ENCODE measurements at places on chromosomes 6 and 20.

- no peak for DNase-seq
These were observed 117.6 kb downstream of the EPB41L2 start for GRCh38 chr6:130945401-130945919.

- DNase-seq: no peak
These were observed 1.5 kb downstream of the RXRB start for GRCh38 chr6:33198853-33199436.

GRCh38 chr6:144438103-144438502 is 153.0 kb downstream of the UTRN start:
- DNase-seq: no peak

DNA sequence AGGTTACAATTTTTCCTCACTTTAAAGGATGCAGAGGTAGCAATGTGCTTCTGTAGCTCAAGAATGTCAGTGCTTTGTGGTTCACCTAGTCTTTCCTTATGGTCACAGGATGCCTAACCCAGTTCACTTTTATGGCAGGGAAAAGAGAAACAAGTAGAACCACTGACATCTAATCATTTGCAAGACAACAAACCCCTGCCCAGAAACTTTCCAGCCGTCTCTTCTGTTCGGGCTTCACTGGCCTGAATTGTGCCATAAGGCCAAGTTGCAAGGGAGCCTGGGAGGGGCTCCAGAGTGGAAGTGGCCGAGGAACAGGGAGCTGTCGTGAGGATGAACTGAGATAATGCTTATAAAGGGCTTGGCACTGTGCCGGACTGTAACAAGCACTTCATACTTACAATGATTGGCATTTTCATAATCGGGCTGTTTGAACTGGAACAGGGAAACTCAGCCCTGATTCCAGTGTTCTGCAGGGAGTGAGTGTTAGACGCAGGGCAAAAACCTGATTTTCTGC is 212.6 kb downstream of the BCAS1 start:
- no peak for DNase-seq

GRCh38 chr6:88145298-88145963 is 20.7 kb downstream of the CNR1 start:
- DNase-seq: no peak

GRCh38 chr20:57020364-57020763 is 246.1 kb downstream of the BMP7 start:
- no peak for DNase-seq

DNA sequence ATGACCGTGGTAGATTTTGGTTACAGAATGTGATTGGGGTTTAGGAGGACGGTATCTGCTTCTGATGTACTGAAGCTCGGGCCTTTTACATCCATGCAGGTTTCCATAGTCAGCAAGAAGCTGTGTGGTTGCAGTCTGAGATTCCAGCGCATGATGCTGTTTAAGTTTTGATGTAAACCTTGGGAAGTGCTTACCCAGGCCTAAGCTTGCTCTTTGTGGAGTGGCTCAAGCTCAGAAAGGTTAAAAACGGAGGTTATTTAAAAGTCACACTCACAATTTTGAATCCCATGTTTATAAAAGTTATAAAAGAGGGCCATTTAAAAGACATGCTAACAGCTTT is 121.4 kb downstream of the TIAM2 start:
- no peak for DNase-seq

DNA sequence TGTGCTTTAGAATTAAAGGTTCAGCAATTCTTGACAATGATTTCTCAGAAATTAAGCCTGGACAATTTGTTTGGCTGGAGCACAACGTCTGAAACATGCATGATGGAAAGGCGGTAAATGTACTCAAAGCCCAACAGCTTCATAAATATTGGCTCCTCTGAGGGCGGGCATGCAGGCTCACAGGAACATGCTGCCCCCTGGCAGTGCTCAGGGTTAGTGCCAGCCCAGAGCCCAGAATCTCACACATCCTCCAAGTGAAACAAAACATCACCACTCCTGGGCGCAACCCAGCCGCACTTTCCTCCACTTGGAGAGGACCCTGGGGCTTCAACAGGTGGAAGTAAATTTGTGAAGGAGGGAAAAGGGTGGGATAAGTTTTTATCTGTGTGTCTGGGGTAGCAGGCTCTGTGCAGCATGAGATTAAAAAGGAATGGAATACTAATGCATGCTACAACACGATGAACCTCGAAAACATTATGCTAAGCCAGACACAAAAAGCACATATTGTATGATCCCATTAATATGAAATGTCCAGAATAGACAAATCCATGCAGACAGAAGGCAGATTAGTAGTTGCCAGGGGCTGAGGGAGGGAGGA is 54.1 kb upstream of the PTPRT start:
- DNase-seq: no peak

DNA sequence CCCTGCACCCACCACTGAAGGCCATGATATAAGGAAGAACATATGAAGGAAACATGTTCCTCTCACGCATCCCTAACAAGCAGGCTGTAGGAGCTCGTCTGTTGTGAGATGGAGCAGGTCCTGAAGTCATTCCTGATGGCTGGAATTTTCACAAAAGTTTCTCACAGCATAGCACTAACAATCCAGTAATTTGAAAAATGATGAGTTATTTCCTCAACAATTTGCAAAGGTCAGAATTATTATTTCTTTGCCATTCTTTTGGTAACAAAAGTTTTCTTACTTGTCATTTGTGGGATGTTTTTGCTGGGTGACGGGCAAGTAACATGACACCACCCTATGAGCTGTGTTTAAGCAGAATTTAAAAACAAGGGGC is 27.6 kb upstream of the FRMD1 start:
- DNase-seq: no peak

- no peak for DNase-seq
These were observed 313.2 kb downstream of the TFAP2A start for GRCh38 chr6:10101551-10102252.

DNA sequence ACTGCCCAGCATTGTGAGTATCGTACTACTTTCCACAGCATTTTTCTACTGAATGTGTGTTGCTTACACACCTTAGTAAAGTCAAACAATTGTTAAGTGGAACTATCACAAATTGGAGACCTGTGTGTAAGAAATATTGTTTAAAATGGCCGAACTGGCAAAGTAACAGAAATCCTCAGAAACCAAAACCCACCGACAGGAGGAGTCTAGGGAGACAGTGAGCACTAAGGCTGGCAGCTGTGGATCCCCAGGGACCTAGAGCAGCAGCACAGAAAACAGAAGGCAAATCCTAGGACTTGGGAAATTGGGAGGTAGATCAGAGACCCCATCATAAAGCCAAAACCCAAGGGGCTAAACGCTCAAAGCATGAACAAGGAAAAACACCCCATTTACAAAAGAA is 69.9 kb downstream of the SESN1 start:
- DNase-seq: no peak

DNA sequence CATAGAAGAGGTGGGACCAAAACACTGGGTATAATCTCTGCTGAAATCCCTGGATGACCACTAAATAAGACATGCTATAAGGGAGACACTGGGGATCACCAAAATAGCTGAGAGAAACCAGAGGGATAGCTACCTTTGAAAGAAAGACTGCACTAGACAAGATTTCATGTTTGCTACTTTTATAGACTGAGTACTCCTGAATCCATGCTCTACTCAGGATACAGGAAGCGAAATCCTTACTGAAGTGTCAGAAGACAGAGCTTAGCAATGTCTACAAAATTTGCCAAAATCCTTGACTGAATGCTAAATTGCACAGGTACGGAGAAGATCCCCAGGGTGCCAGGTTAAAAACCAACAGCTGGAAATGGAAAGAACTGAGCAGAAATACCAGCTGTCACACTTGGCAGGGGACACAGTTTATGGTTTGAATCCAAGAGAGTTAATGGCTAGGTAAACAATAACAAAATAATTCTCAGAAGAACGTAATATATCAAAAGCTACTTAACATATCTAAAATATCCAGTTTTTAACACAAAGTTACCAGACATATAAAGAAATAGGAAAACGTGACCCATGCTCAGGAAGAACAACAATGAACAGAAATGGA is 125.4 kb downstream of the MAN1A1 start:
- no peak for DNase-seq

DNA sequence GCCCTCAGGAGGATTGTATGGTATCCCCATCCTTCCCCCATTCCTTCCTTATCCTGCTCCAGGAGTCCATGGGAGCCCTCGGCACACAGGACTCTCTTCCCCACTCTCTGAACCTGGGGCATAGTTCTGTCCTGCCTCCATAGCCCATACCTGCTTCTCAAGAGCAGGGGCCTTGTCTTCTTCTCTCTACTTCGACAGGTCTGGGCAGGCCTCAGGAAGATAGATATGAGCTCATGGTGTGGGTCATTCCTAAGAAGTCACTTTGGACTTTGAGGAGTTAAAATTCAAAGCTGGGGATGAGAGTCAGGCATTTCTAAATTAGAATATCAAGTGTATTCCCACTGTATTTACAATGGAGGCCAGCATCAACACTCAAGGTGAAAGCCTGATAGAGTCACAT is 8.4 kb upstream of the ADA start:
- DNase-seq: no peak

- no peak for DNase-seq
These were observed 88.0 kb upstream of the ELOVL5 start for GRCh38 chr6:53436526-53437303.

DNA sequence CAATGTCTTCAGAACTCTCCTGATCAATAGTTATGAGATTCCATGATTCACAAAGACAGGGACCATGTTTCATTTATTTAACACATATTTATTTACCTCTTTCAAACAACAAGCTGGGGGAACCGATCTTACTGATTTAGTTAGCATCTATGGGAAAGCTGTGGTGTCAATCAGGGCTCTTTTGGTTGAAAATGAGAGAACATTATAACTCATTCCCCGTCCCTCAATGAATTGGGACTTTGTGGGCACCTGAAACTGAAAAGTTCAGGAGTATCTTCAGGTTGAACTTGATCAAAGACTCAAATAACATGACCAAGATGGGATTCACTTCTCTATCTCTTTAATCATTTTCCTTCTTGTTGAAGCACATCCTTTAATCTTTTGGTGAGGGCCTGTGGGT is 67.4 kb downstream of the CHMP4B start:
- DNase-seq: no peak

DNA sequence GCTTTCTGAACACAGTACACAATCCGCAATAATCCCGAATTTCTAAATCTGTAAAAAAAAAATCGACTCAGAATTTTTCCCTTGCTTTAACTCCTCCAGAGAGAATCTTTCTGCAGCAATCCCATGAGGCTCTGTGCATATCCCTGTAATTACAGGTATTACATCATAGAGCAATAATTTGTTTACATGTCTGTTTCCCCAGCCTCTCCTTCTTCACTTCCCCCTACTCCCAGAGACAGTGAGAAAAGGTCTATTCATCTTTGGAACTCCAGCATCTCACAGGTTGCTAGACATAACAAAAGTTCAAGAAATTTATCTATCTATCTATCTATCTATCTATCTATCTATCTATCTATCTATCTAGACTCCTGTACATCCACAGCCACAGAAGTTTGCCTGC is 26.0 kb downstream of the KLHL31 start:
- no peak for DNase-seq

DNA sequence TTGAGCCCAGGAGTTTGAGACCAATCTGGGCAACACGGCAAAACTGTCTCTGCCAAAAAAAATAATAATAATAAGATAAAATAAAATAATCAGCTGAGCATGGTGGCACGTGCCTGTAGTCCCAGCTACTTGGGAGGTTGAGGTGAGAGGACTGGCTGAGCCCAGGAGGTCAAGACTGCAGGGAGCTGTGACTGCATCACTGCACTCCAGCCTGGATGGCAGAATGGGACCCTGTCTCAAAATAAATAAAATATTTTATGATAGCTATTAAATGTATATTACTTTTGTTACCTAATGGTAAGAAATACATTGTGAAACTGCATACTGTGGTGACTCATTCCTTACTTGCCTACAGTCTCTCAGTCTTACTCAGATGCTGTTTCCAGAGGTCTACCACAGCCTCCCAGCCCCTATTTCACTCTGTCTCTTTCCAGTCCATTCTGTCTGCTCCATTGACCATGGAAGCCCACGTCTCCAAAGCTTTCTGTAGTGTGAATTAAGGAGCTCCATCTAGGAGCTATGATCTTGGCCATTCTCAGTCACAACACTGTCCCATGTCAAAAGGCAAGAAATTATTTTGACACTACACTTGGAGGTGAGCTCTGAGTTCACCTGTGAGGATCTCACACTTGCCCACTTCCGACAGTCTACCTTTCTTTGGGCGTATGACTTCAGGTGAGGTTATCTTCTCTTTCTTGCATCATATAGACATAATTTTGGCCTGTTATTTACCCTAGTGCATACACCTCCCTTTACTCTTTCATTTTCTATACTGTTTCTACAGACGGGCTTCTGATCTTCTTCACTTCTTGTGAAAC is 22.4 kb upstream of the SNX9 start:
- DNase-seq: peak; percentile 31

DNA sequence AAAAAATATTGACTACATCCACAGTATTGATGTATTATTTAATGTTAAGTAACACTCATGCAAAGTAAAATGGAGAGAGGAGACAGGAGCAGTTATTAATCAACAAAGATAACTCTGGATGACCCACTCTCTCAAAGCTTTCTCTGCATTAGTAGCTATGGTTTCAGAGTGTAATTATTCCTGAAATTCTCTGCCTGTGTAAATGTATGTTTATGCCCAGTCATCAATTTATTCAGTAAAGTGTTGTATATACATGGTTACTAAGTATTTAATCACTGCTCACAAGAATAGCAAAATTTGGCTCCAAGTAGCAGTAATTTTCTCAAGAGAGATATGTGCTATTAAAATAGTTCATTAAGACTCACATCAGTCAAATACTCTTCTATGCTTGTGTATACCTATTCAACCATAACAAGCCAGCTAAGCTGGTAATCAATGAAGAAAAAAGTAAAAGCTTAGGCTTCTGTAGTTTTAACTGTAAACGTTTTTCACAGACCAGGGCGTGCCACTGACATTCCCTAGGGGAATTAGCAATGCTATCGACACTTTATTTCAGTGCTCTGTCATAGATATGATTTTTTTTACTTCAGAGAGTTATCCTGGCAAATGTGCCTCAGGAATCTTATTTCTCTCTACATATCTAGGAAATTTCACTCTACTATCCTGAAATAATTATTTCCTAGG is 54.0 kb upstream of the RAB32 start:
- no peak for DNase-seq

DNA sequence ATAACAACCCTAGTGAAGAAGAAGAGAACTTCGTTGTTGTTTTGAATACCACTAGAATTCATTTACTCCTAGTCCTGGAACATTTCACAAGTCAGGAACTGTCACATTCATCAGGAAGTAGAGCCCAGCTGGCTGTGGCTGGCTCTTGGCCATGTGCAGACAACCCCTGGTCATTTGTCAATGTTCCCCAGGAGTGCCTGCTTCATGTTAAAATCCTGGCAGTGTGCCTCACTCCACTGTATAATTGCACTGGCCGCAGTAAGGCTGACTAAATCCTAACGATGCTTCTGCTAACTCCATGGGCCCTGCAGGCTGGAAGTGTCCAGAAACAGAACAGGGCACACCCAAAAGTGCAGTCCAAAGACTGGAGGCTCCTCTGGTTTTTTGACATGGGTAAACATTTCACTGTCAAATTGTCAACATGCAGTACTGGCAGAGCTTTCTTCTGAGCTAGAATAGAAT is 41.5 kb upstream of the ADGRF1 start:
- no peak for DNase-seq

Data from stimulated activated CD4-positive, alpha-beta T cell treated with anti-CD3 and anti-CD28 coated beads, Interleukin-2, amount 100 ng/mL, for 24 hours (primary cell).